GM23338 (cell line): ENCODE measurements at places on chromosomes 1 and 21. TPM values are rescaled to one million over a fixed set of nuclear protein-coding genes. Genes with fewer than 3 reads are reported as not detected.

- H3K36me3 ChIP-seq: peaks cover 3% of the 10 kb centered on the region; the same call in 1 of the 2 replicates
- peak within 1 kb of the TSS; percentile 79 for H3K4me3 ChIP-seq
- H3K4me1 ChIP-seq: peaks cover 18% of the 10 kb centered on the region
- DNase-seq: peak; percentile 85
- peak within 1 kb of the TSS; percentile 83 for H3K27ac ChIP-seq
- H3K27me3 ChIP-seq: peaks cover 13% of the 10 kb centered on the region; the same call in 1 of the 2 replicates
Measured at GRCh38 chr21:45981151-45982091, at the start of gene COL6A1. Gene COL6A1, plus strand, starts transcription at chr21:45981770. Its CDS starts 81 bp downstream, at chr21:45981851.

- peak; percentile 88 for DNase-seq
- no peaks in the 10 kb centered on the region for H3K27me3 ChIP-seq
- H3K4me3 ChIP-seq: peak overlapping the region; percentile 77
- H3K4me1 ChIP-seq: peaks cover 21% of the 10 kb centered on the region
- no peaks in the 10 kb centered on the region for H3K36me3 ChIP-seq
Measured at GRCh38 chr1:31705080-31705866, 1.5 kb upstream of the COL16A1 start.

GRCh38 chr21:23607782-23608431 is 1999.4 kb downstream of the MRPL39 start:
- no peaks in the 10 kb centered on the region for H3K36me3 ChIP-seq
- H3K4me1 ChIP-seq: no peaks in the 10 kb centered on the region
- no peak overlapping the region for H3K27ac ChIP-seq
- no peak for DNase-seq
- H3K4me3 ChIP-seq: no peak overlapping the region
- no peaks in the 10 kb centered on the region for H3K27me3 ChIP-seq

Gene ACAP3
- 27.7 and 31.9 TPM in 2 replicates for total RNA-seq

Gene ANXA9
- 1.7 and 2.2 TPM in 2 replicates for total RNA-seq

DNA sequence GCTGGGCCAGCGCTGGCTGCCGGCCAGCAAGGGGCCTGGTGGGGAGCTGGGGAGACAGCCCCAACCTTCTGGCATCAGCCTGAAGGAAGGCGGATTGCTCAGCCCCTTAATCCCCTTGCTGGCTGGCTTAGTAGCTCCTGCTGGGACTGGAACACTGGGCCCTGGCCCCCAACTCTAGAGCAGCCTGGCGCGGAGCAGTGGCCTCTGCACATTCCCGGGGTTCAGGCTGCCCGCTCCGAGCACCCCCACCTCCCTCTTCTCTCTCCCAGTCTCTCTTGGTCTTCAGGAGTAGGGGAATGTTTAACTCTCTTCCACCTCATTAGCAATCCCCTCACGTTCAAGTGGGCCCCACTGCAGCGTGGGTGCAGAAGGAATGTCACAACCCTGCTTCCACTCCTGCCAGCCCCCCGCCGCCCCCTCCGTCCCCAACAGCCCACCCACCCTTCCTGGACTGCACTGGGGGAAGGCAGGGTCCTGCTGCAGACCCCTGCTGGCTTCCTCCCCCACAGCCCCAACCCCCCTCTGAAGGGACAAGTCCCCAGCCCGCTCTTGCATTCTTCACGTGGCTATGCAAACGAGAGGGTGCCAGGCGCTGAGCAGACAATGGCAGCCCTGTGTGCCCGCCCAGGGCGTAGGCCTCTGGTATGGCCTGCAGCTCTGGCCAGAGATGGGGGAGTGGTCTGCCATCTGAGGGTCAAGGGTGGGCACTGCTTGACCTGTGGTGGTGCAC is 980 bp upstream of the CLDN19 start:
- H3K4me3 ChIP-seq: peak overlapping the region; percentile 47; the same call in 1 of the 2 replicates
- H3K27ac ChIP-seq: 0 out of 2 replicates have a peak overlapping the region, but pooled peaks have one; percentile 53
- H3K27me3 ChIP-seq: no peaks in the 10 kb centered on the region

GRCh38 chr1:40053138-40053887 is 12.8 kb downstream of the CAP1 start:
- peaks cover 5% of the 10 kb centered on the region for H3K36me3 ChIP-seq
- no peak overlapping the region for H3K27ac ChIP-seq
- DNase-seq: no peak
- no peaks in the 10 kb centered on the region for H3K27me3 ChIP-seq

Gene TAS1R1
- not detected in 2 replicates for total RNA-seq

Gene FALEC
- total RNA-seq: not detected in 2 replicates

DNA sequence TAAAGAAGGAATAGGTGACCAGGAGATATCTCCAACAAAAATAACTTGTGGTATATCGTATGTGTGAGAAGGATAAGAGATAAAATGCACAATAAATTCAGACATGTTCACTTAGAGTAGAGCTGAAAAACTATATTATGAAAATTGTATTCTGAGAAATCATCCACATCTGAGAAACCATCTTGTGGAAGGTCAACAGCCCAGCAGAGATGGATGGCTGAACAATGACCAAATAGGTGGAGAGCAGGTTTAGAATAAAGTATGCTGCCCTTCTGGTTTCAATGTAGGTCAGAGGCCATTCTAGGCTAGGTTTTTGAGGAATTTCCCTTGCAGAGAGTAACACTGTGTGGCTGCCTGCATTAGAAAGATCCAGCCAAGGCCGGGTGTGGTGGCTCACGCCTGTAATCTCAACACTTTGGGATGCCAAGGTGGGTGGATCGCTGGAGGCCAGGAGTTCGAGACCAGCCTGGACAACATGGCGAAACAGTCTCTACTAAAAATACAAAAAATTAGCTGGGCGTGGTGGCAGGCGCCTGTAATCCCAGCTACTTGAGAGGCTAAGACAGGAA is 8.8 kb upstream of the UAP1 start:
- no peak overlapping the region for H3K4me3 ChIP-seq
- DNase-seq: no peak
- no peaks in the 10 kb centered on the region for H3K36me3 ChIP-seq
- H3K4me1 ChIP-seq: no peaks in the 10 kb centered on the region
- no peak overlapping the region for H3K27ac ChIP-seq
